IMR-90 (cell line): ENCODE measurements at places on chromosomes 6 and 20.

GRCh38 chr6:3288711-3289663 lies 30.2 kb downstream of the PSMG4 start:
- no peak for DNase-seq

DNA sequence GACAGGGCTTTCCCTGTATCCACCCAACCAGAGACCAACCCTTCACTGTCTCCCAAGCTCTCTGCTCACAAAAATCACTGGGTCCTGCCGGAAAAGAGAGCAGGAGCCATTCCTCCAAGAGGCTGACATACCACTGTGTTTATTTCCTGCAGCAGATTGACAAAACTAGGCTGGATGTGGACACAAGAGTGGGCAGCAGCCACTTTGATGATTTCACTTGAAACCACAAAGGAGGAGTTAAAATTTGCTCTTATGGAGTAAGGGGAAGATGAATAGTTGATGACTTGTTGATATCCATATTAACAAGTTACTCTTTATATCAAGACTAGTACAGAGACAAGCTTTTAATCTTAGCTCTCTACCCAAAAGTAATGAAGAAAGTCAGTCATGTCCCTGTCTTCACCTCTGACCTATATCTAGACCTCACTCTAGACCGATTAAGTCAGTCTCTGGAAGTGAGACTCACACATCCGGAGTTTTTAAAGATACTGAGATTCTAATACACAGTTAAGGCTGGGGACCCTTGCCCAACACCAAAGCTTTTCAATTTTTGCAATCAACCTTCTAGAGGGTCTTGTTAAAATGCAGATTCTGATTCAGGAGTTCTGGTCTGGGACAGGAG lies 73.8 kb downstream of the SCML4 start:
- DNase-seq: no peak

- no peak for DNase-seq
These were observed 24.8 kb upstream of the APMAP start for GRCh38 chr20:25017257-25017803.

- peak; percentile 90 for DNase-seq
These were observed 16.2 kb downstream of the L3MBTL3 start for GRCh38 chr6:130034378-130035146.
